GM03348 (cell line): ENCODE measurements at places on chromosomes 2 and 18.

GRCh38 chr18:45775241-45775676 lies 50.2 kb upstream of the SIGLEC15 start:
- DNase-seq = peak; percentile 78

- DNase-seq = no peak
Observed at GRCh38 chr18:60228609-60229595, 143.7 kb downstream of the MC4R start.

DNA sequence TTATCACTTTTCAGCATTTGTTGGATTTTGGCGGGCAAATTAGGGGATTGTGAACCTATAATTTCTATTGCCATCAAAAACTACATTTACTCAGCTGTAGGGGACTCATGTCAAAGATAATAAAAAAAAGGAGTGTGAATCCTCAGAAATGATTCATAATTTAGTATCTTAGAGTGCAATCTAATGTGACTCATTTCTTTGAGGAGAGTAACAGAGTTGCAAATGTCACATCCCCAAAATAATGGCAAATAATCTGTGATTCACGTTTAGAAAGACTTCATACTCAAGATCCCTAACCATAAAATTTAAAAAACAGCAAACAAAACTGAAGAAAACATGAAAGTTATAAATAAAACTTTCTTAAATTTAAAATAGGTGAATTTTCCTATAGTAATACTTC lies 373.0 kb downstream of the CDH2 start:
- no peak for DNase-seq

DNA sequence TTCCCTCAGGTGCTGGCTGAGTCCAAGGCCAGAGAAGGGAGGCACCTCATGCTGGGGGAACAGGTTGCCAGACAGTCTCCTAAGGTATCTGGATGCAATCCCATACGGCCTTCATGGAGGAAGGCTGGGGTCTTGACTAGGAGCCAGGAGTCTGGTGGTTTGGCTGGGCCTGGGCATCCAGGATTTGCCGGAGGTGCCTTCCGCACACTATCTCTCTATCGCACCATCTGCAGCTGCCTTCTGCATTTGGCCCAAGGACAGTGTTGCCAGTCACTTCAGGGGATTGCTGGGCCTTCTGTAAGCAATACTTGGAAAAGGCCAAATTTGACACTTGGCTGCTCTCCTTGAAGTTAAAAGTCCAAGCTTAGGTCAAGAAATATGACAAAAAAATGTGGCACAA lies 327.2 kb downstream of the EN1 start:
- DNase-seq = no peak

- no peak for DNase-seq
Observed at GRCh38 chr2:239778861-239779558, 246.1 kb downstream of the NDUFA10 start.

- no peak for DNase-seq
Observed at GRCh38 chr2:138333677-138334076, 167.9 kb upstream of the SPOPL start.

GRCh38 chr18:39455285-39455684 lies 1889.7 kb upstream of the CELF4 start:
- DNase-seq = peak; percentile 5

- peak; percentile 54 for DNase-seq
Observed at GRCh38 chr2:230713331-230714135, 891 bp downstream of the CAB39 start.

DNA sequence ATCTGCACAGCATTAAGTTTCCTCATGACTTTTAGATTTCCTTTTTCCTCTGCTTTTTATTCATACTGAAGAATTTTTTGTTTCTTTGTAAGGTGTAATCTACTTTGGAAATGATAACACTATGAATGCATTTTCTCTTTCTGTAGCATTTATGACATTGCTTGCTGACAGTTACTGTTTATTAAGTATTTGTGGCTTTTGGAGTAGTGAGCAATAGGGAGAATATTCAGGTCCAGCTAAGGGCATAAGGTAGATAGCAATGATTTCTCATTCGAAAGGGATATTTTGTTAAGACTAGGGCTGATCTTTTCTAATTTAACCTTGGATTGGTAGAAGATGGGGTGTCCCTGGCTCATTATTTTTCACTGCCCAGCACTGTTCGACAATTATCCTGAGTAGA lies 80.3 kb downstream of the XRCC5 start:
- no peak for DNase-seq

- no peak for DNase-seq
Observed at GRCh38 chr2:95143838-95144237, 15.8 kb downstream of the ZNF514 start.

DNA sequence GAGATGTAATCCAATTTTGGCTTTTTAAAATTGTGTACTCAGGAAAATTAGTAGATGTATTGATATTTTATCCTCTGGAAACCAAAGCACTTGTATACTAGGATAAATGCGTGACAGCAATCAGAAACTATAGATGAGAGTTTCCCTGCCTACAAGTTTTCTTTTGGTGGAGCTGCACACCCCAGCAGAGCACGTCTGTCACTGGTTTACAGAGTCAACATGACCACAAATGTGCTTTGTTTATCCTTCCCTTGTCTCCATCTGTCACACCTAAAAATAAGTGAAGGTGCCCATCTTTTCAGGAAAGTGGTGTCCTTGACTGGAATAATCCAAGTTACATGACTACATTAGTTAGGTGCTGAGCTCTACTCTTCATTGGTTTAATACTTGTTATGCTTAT lies 210.4 kb upstream of the DSEL start:
- no peak for DNase-seq
